ENCODE measurements at places on chromosomes 4 and X.

- DNase-seq, result no peak
These were observed 150.1 kb upstream of the MAGEB2 start for GRCh38 chrX:30065226-30065625.

- peak; percentile 51 for DNase-seq
These were observed 26.7 kb downstream of the HTT-AS start for GRCh38 chr4:3047464-3048286.

- peak; percentile 97 for DNase-seq
These were observed 484.2 kb downstream of the BCOR start for GRCh38 chrX:39613482-39613995.

GRCh38 chrX:70038951-70039350, 10.8 kb downstream of the AWAT2 start:
- DNase-seq, result peak; percentile 0

- DNase-seq, result no peak
These were observed 40.4 kb upstream of the MAGEB10 start for GRCh38 chrX:27767387-27767786.

DNA sequence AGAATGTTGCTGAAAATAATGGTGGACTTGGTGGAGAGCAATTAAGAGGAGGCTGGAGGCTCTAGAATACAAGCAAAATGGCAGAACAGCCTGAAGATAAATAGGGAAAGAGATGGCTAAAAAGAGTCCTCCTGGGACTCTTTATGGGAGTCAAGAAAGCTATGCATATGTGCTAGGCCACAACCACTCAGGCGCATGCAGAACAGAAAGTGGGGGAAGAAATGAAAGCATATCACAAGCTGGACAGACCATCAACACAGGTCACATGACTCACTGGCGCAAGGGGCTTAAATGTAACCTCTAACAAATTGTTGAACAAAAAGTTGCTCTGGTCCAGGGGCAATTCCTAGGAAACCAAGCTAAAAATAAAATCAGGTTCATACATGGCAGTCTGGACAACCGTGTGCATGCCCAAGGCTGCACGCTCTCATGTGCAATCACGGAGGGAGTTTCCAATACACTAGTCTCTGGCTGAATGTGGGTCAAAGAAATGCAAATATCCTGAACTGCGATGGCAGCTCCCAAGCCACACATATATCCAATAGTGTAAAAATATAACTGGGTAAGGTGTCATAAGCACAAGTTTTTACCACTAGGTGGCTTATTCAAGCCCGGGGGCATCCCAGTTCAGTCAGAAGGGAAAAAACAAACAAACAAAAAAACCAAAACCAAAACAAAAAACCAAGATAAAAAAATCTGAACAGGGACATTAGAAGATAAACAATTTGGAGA, 45.4 kb downstream of the ZNF711 start:
- DNase-seq, result no peak

DNA sequence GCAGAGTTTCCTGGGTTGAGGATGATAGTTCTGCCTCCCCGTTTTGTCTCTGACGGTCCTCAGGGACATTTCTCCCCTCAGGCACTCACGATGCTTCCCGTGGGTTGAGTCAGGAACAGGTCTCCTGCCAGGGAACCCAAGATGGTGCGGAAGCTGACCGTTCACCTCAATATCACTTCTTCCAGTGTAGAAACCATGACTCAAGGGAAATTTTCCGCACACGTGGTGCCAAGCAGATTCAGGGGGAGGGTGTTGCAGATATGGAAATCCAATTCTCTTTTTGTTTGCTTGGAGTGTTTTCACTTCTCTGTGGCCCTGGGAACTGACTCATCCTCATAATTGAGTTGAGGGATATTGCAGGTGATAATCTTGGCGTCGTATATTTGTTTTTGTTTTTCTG, 46.7 kb downstream of the CXorf49B start:
- no peak for DNase-seq

- DNase-seq, result no peak
These were observed 99.0 kb upstream of the GPR34 start for GRCh38 chrX:41589634-41590270.

DNA sequence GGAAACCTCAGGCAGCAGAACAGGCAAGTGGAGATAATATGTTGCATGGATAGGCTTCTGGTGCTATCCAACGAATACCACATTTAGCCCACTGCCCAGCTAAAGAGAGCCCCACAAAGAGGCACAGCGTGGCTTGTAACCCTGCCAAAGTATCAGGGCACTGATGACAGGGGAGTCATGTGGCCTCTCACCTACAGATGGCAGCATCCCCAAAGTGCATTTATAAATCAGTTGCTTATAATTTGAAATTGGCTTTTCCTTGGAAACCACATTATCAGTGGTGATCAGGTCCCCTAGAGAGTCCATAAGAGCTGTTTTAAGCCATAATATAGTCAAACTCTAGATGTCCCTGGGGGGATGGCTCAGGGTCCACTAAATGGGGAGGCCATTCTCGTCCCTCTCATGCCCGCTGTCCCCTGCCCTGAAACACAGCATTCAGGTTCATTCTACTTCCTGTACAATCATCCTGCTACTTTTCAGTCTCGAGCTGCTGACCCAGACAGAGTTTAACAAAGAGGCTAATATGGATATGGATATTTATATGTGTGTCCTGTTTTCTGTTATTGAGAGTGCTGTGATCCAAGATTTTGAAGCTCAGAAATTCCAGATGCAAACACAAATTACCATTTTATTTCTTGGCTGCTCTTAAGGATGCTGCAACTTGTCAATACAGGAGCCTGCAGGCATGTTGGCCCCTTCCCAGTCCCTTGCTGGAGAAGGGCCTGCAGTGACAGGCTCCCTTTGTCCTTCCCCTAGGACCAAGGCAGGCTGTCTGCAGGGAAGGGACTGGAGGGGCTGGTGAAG, 28.5 kb downstream of the SRPX start:
- peak; percentile 15 for DNase-seq

DNA sequence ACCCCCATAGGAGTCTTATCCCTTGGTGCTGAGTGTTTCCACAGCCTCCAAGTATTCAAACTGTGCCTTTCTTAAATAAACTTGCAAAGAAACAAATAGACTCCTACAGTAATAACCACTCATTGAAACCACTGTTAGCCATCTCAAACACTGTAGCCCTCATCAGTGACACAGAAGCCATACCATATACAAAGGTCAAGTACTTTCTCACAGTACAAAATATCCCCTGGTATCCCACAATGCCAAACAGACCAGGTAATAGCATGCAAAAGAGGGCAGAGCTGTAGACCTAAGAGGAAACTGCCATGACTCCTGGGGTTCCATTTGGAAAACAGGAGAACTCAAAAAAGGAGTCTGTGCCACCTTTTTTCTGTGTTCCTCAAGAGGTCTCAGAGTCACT, 173.8 kb upstream of the PPP1R2C start:
- no peak for DNase-seq

DNA sequence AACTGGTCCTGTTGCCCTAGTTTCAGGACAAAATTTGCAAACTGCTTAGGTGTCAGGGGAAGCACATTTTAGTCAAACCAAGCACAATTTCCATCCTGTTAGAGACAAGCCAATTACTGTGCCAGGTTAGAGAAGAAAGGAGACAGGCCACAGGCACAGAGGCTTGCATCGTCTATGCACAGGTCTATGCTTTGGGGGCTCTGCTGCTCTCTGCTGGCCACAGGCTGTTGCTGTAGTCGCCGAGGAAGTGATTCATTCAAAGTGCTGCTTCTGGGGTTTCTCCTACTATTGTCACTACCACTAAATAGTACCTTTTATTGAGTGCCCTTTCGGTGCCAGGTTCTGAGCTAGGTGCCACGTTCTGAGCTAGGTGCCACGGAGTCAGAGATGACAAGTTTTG, 45.5 kb downstream of the VGLL1 start:
- peak; percentile 69 for DNase-seq

DNA sequence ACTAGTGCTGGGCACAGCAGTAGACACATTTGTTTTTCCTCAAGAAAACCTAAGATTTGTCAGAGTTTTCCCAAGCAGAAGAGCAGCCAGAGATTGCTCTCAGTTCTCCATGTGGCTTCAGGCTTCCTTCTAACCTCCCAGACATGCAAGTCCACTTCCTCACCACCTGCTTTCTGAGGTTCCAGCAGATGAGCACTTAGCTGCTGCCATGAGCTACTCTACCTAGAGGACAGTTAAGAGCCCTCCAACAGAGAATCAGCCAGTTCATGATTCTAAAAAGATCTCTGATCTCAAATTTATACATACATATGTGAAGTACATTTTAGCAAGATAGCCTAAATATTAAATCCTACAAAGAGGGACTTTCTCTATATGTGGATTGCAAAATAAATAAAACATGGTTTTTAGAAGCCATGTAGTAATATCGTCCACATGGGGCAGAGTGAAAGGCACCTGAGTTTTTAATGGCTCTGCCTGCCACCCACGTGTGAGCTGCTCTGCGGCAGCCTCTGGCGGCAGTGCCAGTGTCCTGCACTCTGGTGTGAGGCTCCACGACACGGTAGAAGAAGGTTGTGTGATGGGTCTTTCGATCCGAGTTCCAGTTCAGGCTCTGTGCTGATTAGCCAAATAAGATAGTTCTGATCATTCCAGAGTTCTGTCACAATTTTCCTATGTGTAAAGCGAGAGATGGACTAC, 10.3 kb downstream of the CYP4V2 start:
- no peak for DNase-seq

DNA sequence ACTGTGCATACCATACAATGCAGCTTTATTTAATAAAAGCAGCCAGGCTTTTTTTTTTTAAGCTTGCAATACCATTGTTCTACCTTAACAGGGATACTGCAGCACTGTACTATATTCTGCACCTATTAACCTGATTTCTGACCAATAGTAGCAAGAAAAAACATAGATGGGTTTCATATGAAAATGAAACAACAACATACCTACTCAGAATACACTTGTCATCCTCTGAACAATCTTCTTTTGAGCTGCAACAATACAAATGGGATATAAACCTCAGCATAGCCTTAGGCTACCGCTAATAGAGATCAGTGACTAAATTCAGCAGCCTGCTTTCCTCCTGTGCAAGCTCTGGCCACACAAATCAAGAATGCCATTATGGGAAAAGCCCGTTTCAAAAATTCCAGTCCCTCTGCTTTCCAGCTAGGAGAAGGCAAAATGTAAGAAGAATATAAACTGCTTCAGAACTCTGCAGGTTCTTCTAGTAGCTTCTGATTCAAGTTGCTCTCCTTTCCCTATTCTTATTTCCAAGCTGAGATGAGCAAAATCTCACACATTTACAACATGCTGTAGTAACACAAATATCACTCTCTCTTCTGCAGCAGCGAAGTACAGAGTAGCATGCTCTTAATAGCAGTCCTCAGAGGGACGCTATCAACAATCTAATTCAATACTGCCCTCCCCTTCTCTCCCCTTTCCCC, 143.4 kb downstream of the KLHL13 start:
- DNase-seq, result peak; percentile 31

- no peak for DNase-seq
These were observed 36.0 kb downstream of the BST1 start for GRCh38 chr4:15738877-15739276.

DNA sequence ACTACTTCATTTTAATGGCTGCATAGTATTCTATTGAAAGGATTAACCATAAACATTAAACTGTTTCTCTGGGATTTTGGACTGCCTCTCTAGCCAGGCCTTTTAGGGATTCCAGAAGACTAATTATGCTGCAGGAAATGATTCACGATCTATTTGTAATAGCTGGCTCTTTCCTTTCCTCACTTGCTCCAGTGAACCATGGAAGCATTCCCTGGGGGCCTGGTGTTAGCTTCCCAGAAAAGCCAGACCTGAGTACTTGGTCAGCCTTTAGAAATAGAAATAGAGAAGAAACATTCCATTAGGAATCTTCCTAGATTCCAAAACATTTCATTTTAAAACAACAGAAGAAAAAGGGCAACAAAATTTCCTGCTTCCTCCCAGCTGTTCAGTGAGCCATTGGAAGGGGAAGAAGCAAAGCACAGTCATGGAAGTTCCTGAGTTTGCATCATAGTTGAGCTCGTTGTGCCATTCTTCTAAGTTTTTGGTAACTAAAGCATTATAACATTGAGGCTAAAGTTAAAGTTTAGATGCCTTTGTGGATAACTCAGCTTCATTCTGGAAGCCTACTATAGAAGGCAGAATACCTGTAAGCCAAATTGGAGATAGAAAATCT, 83.5 kb downstream of the NPNT start:
- DNase-seq, result no peak

GRCh38 chr4:24968992-24969391, 56.1 kb upstream of the CCDC149 start:
- DNase-seq, result no peak

GRCh38 chr4:10656988-10657387, 27.6 kb downstream of the CLNK start:
- DNase-seq, result no peak

DNA sequence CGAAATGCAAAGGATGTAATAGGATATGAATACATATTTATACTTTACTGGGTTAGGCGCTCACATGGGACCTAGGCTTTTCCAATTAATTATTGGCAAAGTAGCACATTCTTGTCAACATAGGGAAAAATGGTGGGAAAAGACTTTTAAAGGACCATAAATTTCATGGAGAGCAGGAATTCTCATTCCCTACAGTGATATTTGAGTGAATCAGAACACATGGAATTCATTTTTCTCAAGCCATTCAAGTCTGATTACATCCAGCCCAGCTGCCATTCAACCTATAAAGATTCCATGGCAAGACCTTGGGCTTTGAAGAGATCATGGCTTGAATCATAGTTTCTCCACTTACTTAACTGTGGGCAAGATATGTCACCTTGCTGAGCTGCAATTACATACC, 150.4 kb downstream of the SOWAHB start:
- no peak for DNase-seq

GRCh38 chrX:132877954-132878536, 80.4 kb downstream of the HS6ST2 start:
- DNase-seq, result no peak

- no peak for DNase-seq
These were observed 16.0 kb downstream of the PPP2R2C start for GRCh38 chr4:6456450-6456849.

DNA sequence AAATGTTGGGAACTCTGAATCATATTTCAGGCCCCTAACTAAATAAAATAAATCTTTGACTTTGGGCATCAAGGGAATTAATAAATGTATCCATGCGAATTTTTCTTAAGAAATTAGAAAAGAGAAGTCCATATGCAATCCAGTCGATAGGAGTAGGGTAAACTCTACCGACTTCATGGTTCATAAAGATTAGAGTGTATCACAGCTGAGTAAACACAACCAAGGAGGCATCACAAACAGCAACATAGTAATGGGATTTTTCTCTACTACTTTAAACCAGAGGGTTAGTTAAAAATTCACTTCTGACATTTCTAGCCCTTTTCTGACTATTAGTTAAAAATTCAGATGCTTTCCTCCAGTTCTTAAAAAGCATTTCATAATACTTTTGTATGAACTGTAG, 19.9 kb downstream of the SEPTIN11 start:
- DNase-seq, result no peak

DNA sequence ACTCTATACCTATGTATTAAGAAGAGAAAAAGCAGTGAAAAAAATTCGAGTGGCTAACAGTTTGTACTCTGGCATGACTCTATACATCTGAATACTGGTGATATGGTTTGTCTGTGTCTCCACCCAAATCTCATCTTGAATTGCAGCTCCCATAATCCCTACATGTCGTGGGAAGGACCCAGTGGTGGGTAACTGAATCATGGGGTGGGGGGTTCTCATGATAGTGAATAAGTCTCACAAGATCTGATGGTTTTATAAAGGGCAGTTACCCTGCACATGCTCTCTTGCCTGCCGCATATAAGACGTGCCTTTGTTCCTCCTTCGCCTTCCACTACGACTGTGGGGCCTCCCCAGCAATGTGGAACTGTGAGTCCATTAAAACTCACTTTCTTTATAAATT, 70.4 kb downstream of the LRBA start:
- DNase-seq, result no peak

GRCh38 chr4:169136330-169136729, 126.3 kb upstream of the CBR4 start:
- no peak for DNase-seq

GRCh38 chr4:38500433-38500832, 163.6 kb upstream of the KLF3 start:
- DNase-seq, result no peak
